ENCODE measurements at places on chromosomes 2 and 18.

DNA sequence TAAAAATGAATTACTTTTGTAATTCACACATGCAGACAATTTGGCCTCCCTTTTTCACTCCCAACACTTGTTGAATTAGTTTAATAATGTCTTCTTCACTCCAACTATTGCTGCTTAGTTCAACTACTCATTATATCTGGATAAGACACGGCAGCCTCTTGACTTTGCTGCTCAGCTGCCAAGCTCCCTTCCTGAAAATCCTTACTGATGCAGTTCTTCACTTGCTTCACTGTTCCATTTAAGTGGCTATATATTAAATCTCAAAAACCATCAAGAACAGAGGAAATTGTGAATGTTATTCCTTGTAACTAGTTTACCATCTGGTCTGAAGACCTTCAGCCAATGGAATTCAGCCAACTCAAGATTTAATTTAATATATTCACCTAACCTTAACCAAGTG lies 127.1 kb downstream of the NCOA1 start:
- DNase-seq = no peak

DNA sequence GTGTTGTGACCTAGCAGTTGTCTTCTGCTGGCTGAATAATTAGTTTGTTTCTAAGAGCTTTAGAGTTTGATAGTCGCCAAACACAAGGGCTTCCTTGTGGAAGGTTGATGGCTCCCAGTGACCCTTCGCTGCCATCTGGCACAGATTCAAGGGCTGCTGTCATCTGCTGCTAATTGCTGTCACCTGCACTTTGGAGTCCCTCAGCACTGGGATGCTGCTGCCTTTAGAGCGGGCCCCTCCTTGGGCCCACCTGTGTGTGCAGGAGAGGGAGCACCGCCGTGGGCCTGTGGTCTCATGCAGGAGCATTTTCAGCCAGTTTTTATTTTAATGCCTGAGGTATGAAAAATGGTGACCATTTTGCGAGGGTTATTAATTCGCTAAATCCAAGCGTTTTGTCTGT lies 154.0 kb upstream of the NFATC1 start:
- no peak for DNase-seq

DNA sequence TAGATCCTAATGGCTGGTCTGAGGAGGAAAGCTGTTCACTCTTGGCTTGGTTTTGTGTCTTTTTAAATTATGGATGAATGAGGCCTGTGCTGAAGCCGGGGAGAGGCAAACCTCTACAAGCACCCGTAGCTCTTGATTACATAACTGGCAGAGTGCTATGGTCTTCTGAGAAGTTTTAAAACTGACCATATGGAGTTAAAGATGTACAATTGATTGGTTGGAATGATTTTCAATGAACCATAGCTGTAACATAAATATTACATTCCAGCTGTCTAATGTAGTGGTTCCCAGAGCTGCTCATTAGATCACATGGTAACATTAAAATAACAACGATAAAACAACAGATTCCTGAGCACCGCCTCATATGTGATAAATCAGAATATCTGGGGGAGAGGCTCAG lies 71.1 kb upstream of the MAP4K3 start:
- no peak for DNase-seq

- DNase-seq = peak; percentile 87
Observed at GRCh38 chr2:37414470-37414949, 70.1 kb downstream of the QPCT start.

DNA sequence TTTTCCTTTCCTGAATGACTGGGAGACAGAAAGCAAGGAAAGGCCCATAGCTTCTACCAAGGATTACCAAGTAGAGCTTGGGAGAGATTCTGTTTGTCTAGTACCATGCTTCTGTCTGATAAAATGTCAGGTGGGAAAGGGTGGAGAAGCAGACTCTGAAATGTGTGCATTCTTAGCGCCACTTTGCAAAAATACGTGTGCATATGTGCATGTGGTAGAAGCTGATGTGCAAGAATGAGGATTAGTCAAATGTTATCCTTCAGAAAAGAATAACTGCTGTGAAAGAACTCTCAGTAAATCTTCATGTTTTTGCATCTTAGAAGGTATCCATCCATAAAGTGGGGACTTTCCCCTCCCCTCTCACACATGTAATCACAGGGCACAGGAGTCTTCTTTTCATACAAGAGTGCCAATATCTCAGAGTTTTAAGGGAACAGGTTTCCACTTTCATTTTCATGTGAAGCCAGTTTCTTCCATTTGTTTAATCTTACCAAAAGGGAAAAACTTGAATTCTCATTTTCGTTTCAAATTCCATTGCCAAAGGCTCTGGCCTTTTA lies 15.4 kb upstream of the DGKD start:
- no peak for DNase-seq

DNA sequence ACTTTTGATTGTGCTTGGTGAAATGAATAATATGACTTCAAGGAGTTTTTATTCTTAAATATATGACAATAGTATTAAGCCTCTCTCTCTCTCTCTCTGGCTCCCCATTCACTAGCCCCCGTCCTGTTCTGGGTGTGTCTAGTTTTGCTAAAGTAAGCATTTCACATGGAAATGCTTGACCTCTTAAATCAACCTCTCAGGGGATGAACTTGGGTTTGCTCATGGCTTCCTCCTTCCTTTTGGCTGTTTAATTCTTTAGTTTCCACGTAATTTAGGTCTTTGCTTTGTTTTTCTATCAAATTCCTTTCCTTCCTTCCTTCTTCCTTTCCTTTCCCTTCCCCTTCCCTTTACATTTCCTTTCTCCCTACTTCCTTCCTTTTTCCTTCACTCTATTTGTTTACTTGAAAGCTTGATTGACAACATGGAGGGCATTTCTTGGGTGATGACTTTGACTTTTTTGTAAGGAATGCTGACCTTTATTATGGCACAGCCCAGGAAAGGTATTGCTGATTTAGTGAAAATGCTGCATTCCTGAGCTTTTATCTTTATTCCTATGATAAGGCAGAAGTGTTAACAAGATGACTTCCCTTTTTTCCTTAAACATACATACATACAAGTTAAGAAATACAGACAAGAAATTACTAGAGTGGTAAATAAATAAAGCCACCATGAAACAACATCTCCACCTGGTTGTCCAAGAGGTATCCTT lies 3.6 kb downstream of the DPP4 start:
- DNase-seq = no peak

GRCh38 chr2:217610401-217610814 lies 392.4 kb downstream of the TNS1 start:
- no peak for DNase-seq

DNA sequence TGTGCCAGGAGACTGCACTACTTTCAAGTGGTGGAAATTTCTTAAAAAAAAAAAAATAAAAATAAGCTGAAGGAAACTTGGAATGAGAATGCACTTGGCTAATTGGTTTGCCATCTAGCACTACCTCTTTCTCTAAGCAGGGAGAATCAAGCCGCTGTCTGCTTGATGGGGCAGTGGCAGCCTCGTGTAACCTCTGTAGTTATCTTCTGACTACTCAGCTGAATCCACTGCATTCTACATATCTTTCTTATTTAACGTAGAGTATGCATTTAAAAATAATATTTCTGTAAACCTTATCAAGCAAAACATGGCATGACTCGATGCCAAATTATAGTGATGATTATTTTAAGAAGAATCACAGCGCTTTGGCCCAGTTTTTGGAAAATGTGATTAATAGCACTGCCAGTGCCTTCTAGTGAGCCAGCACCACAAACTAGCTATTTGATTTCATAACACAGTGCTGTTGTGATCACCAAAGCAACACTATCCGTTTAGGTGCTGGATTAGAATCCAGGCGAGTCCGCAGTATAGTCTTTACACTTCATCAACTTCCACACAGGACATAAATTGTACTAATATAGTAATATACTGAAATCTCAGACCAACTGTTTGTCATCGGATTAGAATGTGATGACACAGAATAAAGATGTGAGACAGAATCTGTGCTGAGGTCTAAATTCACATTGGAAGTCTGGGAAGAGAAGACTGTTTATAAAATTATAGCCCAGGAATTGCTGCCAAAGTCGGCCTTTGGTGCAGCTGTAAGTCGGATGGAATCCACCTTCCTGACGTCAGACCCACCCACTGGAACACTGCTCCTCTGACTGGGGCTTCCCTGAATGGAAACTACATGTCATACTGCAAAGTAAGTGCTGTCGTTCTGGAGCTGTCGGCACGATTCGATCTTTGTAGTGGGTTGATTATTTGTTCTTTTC lies 136.5 kb upstream of the ETAA1 start:
- no peak for DNase-seq

GRCh38 chr2:204497855-204498254 lies 47.4 kb upstream of the PARD3B start:
- no peak for DNase-seq

GRCh38 chr2:217035967-217036366 lies 176.1 kb upstream of the TNP1 start:
- no peak for DNase-seq

DNA sequence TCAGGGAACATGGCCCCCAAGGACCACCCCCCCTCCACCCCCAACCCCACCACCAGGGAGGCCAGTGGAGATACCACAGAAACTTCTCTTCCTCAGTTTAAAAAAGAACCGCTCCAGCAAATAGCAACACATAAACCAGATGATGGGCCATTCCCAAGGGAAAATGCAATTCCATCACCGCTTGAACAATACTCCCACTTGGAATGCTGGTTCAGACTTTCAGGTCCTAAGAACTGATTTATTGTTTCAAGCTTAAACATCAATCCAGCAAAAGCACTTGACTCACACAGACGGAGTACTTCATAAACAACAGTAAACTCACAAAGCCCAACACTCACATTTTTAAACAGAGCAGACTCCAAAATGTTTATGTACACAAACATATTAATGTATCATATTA lies 6.9 kb downstream of the HDAC4 start:
- no peak for DNase-seq

GRCh38 chr2:186806591-186806990 lies 42.4 kb downstream of the ZSWIM2 start:
- no peak for DNase-seq

GRCh38 chr2:241859436-241860183 lies 916 bp upstream of the PDCD1 start:
- no peak for DNase-seq

DNA sequence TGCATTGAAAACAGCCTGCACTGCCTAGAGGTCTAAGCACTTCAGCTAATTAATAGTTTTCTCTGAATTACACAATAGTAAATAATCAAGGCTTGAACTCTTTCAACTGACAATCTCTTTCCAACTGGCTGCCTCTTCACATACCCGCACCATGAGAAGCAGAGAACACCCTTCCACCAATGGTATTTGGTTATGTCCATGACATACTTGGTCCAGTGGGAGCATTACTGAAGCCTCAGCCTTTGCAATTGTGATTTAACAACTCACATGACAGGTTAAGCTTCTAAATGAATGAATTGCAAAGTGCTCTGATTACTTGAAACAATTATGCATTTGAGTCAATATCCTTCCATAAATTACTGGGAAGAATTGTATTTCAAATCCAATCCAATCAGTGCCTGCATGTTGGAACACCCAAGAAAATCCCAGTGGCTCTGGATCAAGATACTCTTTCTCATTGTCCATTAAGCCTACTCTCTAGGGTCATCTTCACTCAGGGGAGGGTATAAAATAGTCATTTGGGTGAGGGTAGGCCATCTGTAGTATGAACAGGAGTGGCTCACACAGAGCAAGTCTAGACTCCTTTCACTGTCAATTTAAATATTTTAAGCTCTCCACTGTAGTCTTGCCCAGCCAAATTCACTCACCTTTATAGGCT lies 101.1 kb downstream of the HS1BP3 start:
- DNase-seq = no peak

DNA sequence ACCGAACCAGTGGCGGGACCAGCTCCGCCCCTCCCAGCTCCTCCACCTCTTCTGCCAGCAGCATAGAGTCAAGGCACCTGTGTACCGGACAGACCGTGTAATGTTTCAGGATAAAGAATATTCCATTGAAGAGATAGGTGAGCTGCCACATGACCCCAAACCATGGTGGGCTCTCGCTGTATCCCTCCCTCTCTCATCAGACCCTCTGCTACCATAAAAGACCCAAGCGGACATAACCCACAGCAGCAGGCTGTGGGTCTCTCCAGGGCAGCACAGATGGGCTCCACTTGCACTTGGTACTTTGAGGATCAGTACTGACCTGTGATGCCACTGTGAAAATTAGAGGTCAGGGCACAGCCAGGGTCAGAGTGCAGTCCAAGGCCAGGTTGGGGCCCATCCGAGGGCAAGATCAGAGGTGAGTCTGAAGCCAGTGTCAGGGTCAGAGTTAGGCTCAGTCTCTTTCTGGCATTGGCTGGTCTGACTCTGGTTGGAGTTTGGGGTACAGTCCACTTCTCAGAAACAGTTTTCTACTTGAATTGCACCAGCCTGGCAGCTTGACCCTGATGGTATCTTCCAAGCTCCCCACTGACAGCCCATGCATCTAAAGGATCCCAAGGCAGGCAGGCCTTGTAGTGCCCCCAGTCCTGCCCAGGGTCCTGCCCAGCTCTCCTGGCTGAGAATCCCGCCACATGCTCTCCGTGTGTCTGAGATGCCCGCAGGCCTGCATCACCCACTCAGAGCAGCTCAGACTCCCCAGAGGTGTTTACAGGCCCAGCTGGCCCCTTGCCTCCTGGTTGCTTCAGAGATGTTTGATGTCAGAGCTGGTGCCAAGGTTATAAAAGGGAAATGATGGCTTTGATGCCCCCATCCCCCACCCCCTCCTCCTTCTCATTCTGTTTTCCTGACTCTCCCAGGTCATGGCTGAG lies 212.1 kb downstream of the DYSF start:
- DNase-seq = no peak

DNA sequence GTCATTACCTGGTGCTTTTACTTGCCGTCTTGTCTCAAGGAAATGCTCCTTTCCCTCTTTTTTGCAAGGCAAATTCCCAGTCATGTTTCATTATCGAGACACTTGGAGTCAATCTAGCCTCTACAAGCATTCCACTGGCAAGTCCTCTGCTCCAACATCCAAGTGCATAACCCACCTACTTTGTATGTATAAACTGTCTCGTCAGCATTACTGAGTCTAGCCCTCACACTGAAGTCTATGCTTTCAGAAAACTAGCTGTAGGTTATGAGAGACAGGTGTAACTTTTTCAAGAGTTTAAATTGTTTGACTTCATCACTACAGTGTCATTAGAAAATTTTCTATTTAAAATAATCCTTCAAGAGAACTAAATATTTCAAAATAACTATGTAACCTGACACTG lies 319.2 kb downstream of the NBAS start:
- DNase-seq = no peak

DNA sequence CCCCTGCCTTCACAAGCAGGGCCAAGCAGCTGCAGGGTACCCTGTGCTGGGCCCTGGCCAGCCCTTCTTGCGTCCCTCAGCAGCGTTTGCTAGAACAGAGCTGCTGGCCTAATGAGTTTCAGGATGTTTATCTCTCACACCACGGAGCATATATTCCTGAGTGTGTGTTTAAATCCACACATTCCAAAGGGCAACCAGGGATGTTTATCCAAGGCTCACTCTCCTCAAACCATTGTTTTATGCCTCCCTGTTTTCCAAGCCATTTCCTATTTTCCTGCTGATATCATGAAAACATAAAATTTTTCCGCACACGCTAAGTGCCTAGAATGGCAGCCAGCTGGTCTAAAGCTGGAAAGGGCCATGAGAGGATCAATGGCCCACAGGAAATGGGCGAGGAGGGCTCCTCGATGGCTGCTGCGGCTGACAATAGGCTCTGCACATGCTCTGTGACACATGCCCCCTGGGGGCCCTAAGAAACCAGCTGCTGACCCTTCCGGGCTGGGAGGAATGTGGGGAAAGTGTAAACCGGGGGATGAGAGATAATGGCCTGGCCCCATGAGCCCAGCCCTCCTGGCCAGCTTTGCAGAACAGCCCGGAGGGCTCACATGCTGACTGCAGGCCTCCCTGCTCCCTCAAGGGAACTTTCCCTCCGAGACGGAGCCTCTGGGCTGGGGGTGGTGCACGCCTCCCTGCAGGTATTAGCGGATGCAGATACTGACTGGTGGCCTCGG lies 194.0 kb downstream of the NDUFA10 start:
- no peak for DNase-seq

GRCh38 chr2:8580316-8581233 lies 101.3 kb upstream of the ID2 start:
- peak; percentile 16 for DNase-seq
